Upper lobe of right lung (tissue), 1 donor: ENCODE measurements at places on chromosomes 1 and 21. TPM values are rescaled to one million over a fixed set of nuclear protein-coding genes. Genes with fewer than 3 reads are reported as not detected.

- DNase-seq = no peak
Observed at GRCh38 chr1:43319766-43320165, 17.9 kb upstream of the MPL start.

DNA sequence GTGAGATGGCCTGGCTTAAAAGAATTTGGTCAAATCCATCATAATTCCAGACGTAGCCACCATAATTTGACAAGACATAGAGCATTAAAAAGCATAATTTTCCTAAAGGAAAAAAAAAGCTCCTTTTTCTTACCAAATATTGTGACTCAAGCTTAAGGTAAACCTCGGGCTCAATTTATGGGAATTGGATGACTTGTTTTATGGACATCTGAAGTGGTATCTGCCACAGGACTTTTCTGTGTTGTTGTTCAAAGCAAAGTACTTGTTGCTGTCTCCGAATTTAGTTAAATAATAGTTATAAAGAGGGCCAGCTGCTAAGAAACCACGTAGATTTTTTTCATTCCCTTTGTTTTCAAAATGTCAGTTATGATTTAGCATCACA lies 1.1 kb downstream of the MPZL1 start:
- DNase-seq = no peak

- no peak for DNase-seq
Observed at GRCh38 chr1:8545078-8545477, 227.2 kb downstream of the SLC45A1 start.

DNA sequence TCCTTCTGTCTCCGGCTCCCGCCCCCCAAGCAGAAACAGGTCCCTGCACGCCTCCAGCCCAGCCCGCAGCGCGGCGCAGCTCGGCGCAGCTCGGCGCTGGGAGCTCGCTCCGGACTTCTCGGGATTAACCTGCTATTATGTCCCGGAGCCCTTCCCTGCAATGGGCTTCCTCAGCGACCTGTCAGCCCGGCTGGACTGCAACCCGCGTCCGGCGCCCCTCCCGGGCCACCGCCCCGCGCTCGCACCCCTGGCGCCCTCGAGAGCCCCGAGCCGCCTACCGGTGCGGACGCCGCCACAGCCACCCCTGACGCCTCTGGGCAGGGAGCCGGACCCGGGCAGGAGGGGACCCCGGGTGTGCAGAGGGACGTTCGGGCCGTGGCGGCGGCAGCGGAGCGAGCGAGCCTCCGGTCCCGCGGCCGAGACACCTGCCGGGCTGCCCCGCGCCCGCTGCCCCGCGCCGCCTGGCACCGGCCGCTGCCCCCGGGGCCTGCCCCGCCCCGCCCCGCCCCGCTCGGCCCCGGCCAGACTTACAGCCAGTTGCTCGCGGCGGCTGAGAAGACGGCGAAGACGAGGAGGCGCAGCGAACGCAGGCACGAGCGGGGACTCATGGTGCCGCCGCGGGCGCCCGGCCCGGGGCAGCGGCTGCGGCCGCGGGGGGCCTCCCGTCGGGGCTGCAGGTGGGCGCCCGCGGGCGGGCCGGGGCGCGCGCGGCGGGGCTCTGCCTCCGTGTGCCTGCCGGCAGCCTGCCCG lies 407 bp downstream of the WNT4 start:
- no peak for DNase-seq

GRCh38 chr1:164967300-164967699 lies 389.2 kb downstream of the LMX1A start:
- no peak for DNase-seq

The PPFIA4 gene
- 1.3 TPM for total RNA-seq

DNA sequence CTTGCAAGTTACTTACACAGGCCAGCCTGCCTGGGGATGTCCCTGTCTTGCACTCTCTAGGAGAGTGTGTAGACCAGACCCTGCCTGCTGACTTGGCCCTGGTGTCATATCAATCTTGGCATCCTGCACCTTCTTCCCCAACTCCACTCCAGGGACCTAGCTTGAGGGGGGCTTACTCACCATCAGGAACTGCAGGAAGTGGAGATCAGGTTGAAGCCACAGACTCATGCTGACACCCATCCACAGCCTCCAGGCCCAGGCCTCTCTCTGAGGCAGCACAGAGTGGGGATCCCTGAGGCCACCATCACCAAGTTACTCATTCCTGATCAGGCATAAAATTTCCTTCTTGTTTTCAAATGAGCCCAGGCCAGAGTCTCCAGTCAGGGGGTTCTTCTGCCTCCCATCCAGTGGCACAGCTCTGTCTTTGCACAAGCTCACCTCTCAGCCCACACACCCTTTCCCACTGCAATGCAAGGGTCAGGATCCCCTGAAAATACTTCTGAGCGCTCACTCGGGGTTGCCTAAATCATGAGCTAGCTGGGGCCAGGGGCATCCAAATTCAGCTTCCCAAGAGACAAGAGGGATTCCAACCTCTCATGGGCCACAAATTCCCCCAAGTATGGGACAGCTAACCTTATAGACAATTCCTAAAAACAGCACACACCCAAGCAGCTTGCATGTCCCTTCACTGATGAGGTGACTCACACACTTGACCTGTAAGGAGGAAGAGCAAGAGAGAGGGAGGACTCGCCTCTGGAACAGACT lies 33.5 kb downstream of the CSMD2 start:
- DNase-seq = no peak

The LCE2D gene
- total RNA-seq = not detected

GRCh38 chr1:210257698-210258529 lies 25.3 kb downstream of the SERTAD4 start:
- DNase-seq = no peak

The RAB7B gene
- 7.0 TPM for total RNA-seq

GRCh38 chr1:226568975-226569741 lies 20.6 kb downstream of the STUM start:
- peak; percentile 20 for DNase-seq

The C8B gene
- not detected for total RNA-seq

- DNase-seq = peak; percentile 70
Observed at GRCh38 chr1:39676948-39677548, 5.1 kb upstream of the NT5C1A start.

GRCh38 chr1:243281672-243282071 lies 25.8 kb downstream of the SDCCAG8 start:
- DNase-seq = no peak

DNA sequence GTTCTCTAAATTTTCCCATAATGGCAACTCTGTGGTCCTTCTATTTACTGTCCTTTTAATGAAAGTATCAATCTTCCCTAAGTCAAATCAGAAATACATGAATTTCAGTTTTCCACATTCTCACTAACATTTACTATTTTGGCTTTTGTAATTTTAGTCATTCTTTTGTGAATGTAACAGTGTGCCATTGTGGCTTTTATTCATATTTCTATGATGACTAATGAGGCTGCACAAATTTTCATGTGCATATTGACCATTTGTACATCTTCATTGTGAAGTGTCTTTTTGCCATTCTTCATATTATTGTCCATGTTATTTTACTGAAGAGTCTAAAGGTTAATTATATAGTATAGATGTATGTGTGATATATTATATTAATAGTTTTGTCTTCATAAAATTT lies 431.0 kb upstream of the BRINP3 start:
- DNase-seq = no peak

DNA sequence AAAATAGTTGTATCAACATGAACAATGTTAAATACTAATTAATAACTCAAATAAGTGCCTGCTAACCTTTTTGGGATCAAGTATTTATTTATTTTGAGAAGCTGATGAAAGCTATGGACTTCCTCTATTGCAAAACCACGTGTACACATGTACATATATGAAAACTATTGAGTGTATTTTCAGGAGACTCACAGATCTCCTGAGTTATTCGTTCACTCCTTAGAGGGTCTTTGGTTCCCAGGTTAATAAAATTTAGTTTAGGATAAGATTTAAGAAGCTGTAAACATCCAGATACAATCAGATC lies 130.5 kb downstream of the DISC1 start:
- DNase-seq = no peak

The CCDC185 gene
- total RNA-seq = not detected

DNA sequence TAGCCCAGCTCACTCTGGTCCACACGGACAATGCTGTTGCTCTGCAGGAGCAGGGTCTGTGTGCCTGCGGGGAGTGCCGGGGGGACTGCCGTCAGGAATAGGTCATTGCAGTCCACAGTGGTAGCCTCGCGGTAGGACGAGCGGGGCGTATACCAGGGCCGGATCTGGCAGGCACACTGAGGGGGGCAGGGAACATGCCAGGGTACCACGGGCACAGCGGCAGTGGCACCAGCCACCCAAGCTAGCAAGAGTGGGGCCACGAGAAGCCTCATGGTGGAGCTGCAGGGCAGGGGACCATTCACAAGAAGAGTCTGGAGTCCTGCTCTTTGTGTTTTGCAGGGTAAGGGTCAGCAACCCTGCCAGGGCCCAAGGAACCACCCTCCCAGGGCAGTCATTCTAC lies 65.8 kb downstream of the LRRN2 start:
- DNase-seq = no peak

DNA sequence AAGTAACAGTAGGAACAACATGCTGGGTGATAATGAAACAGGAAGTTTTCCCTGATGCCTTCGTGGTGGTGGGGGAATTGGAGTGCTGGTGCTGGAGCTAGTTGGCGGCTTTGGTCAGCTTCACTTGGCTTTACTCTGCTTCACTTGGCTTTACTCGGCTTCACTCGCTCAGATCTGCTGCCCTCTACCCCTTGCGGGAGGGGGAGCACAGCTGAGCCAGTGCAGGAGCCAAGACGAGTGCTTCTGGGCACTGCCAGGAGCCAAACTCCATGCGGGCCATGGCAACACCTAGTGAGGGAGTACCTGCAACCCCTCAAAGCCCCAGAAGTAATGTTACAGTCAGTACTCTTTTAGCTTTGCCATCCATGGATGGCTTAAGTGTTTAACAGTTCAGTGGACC lies 10.6 kb upstream of the PRKACB start:
- DNase-seq = no peak

GRCh38 chr1:224735159-224735558 lies 119.0 kb downstream of the CNIH3 start:
- DNase-seq = no peak

- DNase-seq = no peak
Observed at GRCh38 chr1:185541871-185542301, 192.3 kb upstream of the HMCN1 start.

- DNase-seq = no peak
Observed at GRCh38 chr1:177650947-177651346, 318.9 kb downstream of the SEC16B start.

GRCh38 chr1:153527683-153528040 lies 8.1 kb downstream of the S100A6 start:
- DNase-seq = peak; percentile 16

GRCh38 chr1:61904354-61904753 lies 162.1 kb downstream of the PATJ start:
- DNase-seq = no peak

The KCNN3 gene
- total RNA-seq = 7.6 TPM

- DNase-seq = no peak
Observed at GRCh38 chr1:186152227-186152619, 222.8 kb downstream of the TPR start.

DNA sequence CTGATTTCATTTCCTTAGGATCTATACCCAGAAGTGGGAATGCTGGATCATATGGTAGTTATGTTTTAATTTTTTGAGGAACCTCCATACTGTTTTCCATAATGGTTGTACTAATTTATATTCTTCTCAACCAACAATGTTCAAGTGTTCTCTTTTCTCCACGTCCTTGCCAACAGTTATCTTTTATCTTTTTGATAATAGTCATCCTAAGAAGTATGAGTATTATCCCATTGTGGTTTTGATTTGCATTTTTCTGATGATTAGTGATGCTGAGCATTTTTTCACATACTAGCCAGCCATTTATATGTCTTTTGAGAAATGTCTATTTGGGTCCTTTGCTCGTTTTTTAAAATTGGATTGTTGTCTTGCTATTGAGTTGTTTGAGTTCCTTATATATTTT lies 38.5 kb downstream of the ABCD3 start:
- DNase-seq = no peak

GRCh38 chr1:229432116-229432461 lies 1.8 kb downstream of the ACTA1 start:
- no peak for DNase-seq

The NTMT2 gene
- total RNA-seq = not detected

DNA sequence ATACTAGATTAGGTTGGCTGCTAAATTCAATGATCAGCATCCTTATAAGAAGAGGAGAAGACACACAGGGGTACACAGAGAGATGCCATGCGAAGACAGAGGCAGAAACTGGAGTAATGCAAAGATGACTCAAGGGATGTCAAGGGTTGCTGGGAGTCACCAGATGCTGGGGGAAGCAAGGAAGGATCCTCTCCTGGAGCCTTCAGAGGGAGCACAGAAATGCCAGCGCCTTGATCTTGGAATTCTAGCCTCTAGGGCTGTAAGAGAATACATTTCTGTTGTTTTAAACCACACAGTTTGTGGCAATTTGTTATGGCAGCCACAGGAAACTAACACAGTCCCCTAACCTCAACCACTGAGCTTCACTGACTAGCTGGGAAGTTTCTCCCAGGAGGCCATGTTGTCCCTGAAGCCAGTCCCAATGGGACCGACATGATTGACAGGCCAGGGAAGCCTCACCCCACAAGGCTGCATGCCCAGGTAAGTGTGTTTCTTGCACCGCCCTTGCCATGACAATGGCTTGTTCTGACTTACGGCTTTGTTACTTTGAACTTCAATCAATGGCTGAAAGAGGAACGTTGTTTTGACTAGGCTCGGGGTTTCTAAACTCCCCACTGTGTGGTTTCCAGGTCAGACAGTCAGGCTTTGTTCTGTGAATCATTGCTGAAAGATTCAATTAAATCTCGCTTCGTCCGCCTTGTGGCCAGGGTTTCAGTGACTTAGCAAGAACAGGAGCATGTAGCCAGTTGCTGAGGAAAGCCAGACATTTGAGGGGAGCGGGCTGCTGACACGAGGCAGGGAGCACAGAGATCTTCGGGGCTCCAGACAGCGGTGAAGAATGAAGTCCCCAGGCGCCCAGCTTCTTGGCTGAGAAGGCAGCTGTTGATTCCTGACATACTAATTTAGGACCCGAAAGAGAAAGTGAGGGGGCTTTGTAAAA lies 62.3 kb downstream of the RUNX1 start:
- no peak for DNase-seq

The RXRG gene
- 9.1 TPM for total RNA-seq

DNA sequence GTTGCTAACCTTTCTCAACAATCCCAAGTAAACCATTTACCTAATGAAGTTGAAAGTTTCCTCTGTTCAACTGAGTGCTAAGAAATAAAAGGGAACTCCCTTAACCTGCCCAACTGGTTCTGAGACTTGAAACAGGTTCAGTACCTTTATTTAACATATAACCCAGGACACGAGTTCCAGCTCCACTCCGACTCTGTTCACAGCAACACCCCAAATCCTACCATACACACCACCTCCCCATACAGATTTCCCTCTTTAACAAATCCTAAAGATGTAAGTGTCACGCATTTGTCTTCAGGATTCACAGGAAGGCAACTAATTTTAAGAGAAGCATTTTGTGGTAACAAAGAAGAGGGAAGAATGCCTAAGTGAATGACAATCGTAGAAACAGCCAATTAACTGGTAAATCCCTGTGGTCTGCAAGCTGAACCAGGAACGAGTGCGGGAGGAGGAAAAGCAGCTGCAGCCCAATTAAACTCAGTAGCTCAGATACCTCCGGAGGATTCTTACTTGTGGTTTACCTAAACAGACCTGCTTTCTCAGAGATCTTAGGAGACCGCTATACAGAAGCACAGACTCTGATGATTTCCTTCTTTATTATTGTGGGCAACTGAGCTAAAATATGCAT lies 134.5 kb upstream of the MAGI3 start:
- no peak for DNase-seq

The CD164L2 gene
- total RNA-seq = 1.2 TPM

GRCh38 chr1:61080413-61081143 lies 1.8 kb upstream of the NFIA start:
- no peak for DNase-seq
